ENCODE measurements at places on chromosomes 16 and 17.

- DNase-seq, result no peak
Observed at GRCh38 chr17:42453439-42453838, 5.2 kb upstream of the ATP6V0A1 start.

DNA sequence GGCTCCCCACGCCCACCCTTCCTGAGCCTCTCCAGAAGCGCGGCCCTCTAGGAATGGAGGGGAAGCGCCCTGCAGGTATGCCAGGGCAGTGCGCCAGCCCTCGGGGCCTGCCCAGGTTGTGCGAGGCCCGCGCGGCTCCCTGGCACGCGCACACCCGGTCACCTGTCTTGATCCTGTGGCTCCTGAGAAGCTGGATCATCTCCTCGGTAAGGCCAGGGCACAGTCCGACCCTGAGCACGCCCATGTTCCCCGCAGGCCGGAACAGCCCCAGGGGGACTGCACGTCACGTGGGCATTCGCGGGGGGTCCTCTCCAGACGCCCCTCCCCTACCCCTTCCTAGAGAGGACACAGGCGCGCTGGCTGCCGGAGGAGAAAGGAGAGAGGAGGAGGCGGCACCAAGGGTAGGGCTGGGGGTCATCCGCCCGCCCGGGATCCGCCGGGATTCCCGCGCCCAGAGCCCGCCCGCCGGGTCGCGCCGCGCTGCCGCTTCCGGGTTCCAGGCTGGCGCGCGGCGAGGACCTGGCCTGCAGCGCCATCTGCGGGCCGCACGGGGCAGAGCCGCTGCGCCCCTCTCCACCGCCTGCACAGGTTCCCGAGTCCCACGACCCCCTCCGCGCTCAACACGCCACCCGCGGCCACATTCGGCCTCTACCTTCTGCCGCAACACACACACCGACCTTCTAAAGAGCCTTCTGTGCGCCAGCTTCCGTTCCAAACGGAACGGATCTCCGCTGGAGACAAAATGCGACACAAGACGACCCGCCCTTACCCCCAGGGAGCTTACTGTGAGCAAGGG is at the start of gene RAD51D:
TSS of gene RAD51D (minus strand) at position 491 of the 796 bp plus-strand sequence. CDS start at position 244, 247 bp downstream.
- DNase-seq, result peak; percentile 29

GRCh38 chr17:39123627-39124026 is 27.8 kb downstream of the PLXDC1 start:
- DNase-seq, result no peak

DNA sequence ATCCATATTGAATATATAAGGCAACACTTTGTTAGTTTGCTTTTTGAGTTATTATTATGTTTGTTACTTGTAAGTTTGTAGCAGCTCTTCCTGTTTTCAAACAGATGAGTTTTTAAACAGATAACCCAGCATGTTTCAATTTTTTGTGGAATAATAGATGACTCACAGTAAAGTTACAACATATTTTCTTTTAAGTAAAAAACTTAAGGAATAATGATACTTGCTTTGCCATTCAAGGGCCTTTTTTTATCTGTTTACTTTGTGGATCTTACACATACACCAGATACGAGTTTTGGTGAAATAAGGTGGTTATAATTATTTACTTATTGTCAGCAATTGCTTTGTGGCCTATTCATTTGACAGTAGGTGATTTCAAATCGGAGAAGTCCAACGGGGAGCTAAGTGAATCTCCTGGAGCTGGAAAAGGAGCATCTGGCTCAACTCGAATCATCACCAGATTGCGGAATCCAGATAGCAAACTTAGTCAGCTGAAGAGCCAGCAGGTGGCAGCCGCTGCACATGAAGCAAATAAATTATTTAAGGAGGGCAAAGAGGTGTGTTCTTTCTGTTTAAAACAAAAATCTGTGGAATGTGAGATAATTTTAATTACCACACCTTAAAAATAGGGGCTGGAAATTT is 66.3 kb downstream of the BPTF start:
- peak; percentile 5 for DNase-seq

- no peak for DNase-seq
Observed at GRCh38 chr17:29243792-29244191, 2.9 kb upstream of the CRYBA1 start.

GRCh38 chr17:80441598-80442322 is 26.8 kb downstream of the ENDOV start:
- no peak for DNase-seq

- no peak for DNase-seq
Observed at GRCh38 chr16:56047307-56048234, 143.7 kb upstream of the GNAO1 start.

GRCh38 chr16:69410219-69410990 is 14.0 kb upstream of the CYB5B start:
- no peak for DNase-seq

- DNase-seq, result no peak
Observed at GRCh38 chr16:11597235-11598095, 10.7 kb upstream of the LITAF start.

All from nucleus accumbens (tissue), 56 donors.